ENCODE measurements at places on chromosomes 16 and 17.

DNA sequence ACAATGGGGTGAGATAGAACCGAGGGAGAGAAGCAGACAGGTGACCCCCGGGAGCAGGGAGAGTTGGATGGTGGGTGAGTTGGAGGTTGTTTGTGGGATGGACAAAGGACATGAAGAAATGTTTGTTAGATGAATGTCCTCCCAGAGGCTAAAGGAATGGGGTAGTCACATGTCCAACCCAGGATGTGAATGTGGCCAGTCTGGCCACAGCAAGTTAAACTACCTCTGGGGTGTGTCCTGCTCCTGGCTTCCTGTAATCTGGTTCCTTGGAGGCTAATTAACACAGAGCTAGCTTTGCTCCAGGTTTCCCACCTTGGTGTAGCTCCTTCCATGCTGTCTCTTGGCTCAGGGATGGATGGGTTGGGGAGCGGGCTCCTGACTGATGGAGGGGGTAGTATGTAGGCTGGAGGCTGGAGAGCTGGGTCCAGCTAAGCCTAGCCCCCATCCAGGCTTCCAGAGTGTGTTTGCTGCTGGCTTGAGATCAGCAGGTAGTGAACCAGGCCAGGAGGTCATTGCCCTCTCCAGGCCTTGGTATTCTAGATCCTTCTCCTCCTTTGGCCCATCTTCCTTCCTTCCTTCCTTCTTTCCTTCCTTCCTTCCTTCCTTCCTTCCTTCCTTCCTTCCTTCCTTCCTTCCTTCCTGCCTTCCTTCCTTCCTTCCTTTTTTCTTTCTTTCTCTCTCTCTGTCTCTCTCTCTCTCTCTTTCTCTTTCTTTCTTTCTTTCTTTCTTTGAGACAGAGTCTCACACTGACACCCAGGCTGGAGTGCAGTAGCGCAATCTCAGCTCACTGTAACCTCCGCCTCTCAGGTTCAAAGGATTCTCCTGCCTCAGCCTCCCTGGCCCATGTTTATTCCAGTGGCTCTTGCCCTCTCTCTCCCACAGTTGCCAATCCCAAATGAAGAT lies 28.0 kb upstream of the UBE2G1 start:
- DNase-seq: no peak

GRCh38 chr17:79152636-79153035 lies 78.0 kb downstream of the ENGASE start:
- DNase-seq: no peak

- DNase-seq: no peak
These were observed 37.0 kb upstream of the ZNF750 start for GRCh38 chr17:82876602-82877379.

- no peak for DNase-seq
These were observed 60.2 kb upstream of the CLEC18A start for GRCh38 chr16:69890892-69891282.

GRCh38 chr16:79628501-79628975 lies 28.0 kb upstream of the MAF start:
- peak; percentile 92 for DNase-seq

- DNase-seq: no peak
These were observed 82.4 kb upstream of the SOX9 start for GRCh38 chr17:72038427-72038826.

GRCh38 chr16:87042551-87043230 lies 274.5 kb downstream of the C16orf95 start:
- DNase-seq: no peak

GRCh38 chr16:89786474-89787364 lies 29.7 kb downstream of the FANCA start:
- DNase-seq: no peak

DNA sequence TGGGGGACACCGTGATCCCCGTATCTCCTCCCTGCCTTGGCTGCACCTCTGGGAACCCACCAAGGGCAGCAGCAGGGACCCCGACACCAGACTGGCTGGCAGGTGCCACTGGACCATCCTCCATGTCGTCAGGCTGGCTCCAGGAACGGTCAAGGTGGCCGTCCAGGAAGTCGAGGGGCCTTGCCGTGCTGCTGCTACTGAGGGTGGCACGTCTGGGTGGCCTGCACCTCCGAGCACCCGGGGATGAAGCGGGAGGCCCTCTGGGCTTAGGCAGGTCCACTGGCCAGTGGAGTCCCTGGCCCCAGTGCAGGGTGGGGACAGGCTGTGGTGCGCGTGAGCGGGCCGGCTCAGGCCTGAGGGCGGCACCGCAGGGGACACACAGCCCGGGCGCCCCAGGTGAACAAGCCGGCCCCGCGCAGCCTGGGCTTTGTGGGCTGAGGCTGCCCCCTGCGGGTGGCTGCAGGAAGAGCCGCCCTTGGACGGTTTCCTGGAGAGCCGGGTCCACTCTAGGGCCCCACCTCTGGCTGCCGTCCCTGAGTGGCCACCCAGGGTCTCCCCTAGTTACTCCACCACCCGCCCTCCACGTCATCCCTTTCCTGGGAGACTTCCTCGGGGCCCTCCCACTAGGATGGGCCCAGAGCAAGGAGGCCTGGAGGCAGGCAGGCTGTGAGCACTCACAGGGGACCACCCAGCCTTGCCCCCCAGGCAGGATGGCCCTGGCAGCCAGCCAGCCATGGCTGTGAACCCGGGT lies 42.8 kb upstream of the ZC3H18 start:
- DNase-seq: no peak

DNA sequence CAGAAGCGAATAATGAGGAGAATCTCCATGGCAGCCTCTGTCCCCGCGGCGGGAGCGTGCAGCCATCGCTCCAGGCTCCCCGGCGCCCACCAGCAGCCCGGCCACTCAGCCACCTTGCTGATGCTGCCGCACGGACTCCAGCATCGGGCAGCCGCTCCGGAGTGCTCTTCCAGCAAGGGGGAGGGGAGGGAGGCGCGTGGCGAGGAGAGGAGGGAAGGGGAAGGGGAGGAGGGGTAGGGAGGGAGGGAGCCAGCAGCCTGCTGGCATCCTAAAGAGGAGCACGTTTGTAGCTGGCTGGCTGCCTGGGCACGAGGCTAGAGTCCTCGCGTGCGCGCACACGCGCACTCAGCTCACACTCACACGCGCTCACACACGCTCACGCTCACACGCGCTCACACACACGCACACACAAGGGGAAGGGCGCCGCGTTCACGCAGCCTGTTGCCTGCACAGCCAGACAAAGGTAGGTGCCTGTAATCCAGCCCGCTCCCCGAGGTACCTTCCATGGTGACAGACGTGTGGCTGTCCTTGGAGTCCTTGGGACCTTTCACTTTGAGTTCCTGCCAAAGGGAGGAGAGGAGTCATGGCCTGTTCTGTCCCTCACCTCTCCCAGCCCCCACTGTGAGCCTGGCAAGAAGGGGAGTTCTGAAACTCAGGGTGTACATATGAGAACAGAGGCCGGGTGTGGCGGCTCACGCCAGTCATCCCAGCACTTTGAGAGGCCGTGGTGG lies 82.1 kb downstream of the TIMM22 start:
- no peak for DNase-seq

DNA sequence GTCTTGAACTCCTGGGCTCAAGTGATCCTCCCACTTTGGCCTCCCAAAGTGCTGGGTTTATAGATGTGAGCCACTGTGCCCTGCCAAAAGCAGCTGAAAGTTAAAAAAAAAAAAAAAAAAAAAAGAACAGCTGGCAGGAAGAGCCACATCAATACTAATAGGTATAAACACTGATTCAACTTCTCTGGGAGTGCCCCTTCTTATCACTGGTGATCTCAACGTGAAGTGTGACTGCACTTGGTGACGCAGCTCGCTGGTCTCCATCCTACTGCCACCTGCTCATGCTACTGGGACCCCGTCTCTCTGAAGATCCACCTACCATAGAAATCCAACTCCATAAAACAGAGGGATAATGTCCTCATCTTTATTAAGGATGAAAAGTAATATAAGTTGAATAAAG lies 40.8 kb downstream of the RNF157 start:
- no peak for DNase-seq

DNA sequence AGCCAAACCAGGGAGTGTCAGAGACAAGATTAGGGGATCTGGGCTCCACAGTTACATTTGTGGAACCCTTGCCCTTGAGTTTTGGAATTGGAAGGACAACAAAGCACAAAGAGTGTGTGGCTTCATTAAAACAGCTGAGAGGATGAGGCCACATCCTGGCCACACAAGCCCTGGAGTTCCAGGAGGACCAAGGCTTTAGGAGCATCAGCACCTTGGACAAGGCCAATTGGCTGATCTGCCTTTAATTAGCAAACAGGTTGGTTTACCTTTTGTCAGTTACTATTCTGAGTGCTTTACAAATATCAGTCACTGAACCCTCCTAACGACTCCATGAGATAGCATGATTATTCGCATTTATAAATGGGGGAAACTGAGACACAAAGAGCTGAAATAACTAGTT lies 54.7 kb downstream of the SLC6A2 start:
- DNase-seq: no peak

DNA sequence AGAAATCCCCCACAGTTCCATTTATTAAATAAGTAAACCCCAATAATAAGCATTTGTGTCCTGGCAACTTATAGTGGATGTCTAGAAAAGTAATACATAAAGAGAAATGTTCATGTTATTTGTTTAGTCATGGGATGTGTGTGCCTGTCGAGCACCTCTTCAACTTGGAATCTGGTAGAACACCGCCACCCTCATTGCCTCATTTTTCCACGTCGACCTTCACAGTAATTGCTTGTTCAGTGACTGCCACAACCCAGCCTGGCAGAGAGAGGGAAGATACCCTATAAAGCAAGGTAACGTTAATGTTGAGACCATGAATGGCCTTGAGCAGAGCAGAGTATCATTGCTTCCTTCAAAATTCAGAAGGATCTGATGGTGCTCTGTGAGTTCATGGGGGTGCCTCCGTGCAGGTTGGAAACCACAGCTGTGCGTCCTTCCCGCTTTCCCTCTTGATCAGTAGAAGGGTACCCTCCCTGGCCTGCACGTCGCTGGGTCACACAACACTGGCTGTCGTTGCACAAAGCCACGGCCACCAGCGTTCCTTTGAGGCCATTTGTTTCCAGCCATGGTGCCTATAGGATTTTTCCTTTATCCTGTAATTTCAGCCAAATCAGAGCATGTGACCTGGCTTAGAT lies 3.7 kb upstream of the DNASE1 start:
- DNase-seq: no peak

GRCh38 chr16:55062442-55062841 lies 131.8 kb downstream of the IRX5 start:
- DNase-seq: no peak

- DNase-seq: no peak
These were observed 2.0 kb downstream of the SEPHS2 start for GRCh38 chr16:30443631-30444030.

DNA sequence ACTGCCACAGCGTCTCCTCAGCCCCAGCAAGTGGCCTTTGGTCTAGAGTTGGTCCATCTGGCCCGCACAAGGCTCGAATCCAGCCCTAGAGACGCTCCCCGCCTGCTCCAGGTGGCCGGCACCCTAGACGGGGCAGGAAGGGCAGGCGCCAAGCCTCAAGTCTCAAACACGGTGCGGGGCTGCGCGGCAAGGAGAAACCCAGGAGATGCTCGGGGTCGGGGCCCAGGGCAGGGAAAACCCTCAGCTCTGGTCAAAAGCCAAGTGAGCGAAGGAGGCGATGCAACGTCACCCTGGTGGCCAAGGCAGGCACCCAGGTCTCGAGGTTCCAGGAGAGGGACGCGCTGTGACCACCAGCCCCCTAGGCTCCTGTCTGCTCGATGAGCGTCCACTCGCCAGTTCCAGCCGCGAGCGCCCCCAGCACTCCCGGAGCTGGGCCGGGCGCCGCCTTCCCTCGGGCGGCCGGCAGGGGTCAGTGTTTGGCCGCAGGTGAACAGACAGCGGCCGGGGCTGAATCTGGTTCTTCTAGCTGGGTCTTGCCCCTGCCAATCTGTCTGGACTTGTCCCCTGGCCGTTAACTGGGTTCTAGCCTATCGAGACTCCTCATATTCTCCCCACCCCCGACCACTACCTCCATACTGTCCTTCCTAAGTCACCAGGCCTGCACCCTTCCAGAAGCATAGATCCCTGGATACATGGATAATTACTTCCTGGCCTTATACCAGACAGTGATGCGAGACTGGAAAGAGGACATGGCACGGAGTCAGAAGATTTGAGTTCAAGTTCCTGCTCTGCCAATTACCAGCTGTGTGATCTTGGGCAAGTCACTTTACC lies 44.0 kb downstream of the PRAC1 start:
- DNase-seq: peak; percentile 62

Data from MM.1S (cell line).